ENCODE measurements at places on chromosomes 2 and 18. TPM values are rescaled to one million over a fixed set of nuclear protein-coding genes. Genes with fewer than 3 reads are reported as not detected.
A peak's percentile ranks its signal among the peaks of the same experiment; 100 is the strongest.

Gene GAL3ST2
- 0.23 TPM for total RNA-seq

Gene NDC80
- total RNA-seq, result 78.0 TPM

DNA sequence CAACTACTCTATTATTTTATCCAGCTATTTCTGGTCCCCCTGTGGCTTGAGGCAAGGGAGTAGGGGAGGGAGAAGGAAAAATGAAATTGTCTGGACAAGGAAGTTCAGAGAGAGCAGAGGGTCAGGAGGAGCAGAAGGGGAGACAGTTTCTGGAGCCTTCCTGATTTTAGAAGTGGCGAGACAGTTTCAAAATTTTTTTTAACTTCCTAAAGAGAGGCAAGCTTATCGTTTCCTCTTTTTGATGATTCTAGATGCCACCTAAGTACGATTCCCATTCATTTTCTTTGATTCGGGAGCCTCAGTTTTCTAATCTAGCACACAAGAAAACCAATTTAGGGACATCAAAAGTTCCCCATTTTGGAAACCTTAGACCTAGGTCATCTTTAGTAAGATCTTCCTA is 96.9 kb upstream of the B3GNT2 start:
- no peaks in the 10 kb centered on the region for H3K27me3 ChIP-seq
- no peaks in the 10 kb centered on the region for H3K4me1 ChIP-seq
- H3K36me3 ChIP-seq, result no peaks in the 10 kb centered on the region
- no peak overlapping the region for H3K4me3 ChIP-seq
- H3K27ac ChIP-seq, result no peak overlapping the region
- DNase-seq, result no peak

- H3K4me3 ChIP-seq, result no peak overlapping the region
- H3K27ac ChIP-seq, result no peak overlapping the region
- H3K36me3 ChIP-seq, result peaks cover 3% of the 10 kb centered on the region
- H3K4me1 ChIP-seq, result peaks cover 9% of the 10 kb centered on the region
- H3K27me3 ChIP-seq, result no peaks in the 10 kb centered on the region
These were observed 36.0 kb downstream of the PHLPP1 start for GRCh38 chr18:62751341-62751821.

- peak overlapping the region; percentile 28 for H3K4me3 ChIP-seq
- H3K27me3 ChIP-seq, result peaks cover 4% of the 10 kb centered on the region
- DNase-seq, result no peak
- H3K4me1 ChIP-seq, result peaks cover 25% of the 10 kb centered on the region
- no peak overlapping the region for H3K27ac ChIP-seq
- H3K36me3 ChIP-seq, result no peaks in the 10 kb centered on the region
These were observed 230.2 kb upstream of the TNP1 start for GRCh38 chr2:217090024-217090473.

Gene GKN2
- not detected for total RNA-seq

DNA sequence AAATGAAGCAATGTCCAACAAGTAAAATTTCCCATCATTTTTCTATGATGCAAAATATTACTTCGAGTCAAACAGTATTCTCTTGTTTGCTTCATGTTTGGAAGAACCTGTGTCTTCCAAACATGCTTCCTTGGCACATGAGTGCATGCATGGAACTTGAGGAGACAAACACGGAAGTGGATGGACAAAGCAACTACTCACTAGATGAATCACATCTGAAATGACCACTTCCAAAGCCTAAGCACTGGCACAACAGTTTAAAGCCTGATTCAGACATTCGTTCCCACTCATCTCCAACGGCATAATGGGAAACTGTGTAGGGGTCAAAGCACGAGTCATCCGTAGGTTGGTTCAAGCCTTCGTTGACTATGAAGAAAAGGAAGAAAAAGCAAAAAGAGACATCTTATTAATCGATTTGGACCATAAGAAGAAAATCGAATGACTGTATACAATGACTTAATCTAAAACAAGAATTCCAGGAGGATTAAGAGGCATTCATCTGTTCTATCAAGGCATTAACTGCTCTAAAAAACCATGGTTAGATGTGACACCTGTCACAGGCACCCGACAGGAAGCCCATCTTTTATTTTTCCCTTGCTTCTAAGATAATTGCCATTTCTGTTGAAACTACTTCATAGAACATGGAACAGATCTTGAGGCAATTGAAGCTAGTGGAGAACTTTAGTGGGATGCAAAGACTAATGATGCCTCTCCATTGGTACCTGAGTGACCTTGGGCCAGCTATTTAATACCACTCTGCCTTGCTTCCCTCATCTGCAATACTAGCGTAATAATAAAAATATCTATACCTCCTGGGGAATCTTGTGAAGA is 56.0 kb downstream of the ATIC start:
- H3K36me3 ChIP-seq, result peaks cover 26% of the 10 kb centered on the region
- no peak overlapping the region for H3K27ac ChIP-seq
- DNase-seq, result no peak
- H3K4me3 ChIP-seq, result no peak overlapping the region
- H3K4me1 ChIP-seq, result no peaks in the 10 kb centered on the region

Gene HYCC2
- 31.9 TPM for total RNA-seq

- H3K4me3 ChIP-seq, result no peak overlapping the region
- H3K27me3 ChIP-seq, result no peaks in the 10 kb centered on the region
- no peak overlapping the region for H3K27ac ChIP-seq
- no peak for DNase-seq
These were observed 5.6 kb downstream of the C2orf74 start for GRCh38 chr2:61167579-61167978.

Gene C18orf54
- total RNA-seq, result 14.5 TPM

- peaks cover 23% of the 10 kb centered on the region for H3K4me1 ChIP-seq
- H3K36me3 ChIP-seq, result no peaks in the 10 kb centered on the region
- peaks cover 15% of the 10 kb centered on the region for H3K27me3 ChIP-seq
- no peak overlapping the region for H3K4me3 ChIP-seq
- no peak overlapping the region for H3K27ac ChIP-seq
- DNase-seq, result no peak
These were observed 217.0 kb downstream of the ANAPC1 start for GRCh38 chr2:111667001-111667400.

Gene TUBA4A
- 344 TPM for total RNA-seq

Gene KCNK3
- total RNA-seq, result not detected

Gene C2orf15
- 0.35 TPM for total RNA-seq

GRCh38 chr2:217877866-217878265 is 124.9 kb downstream of the TNS1 start:
- H3K4me3 ChIP-seq, result no peak overlapping the region
- H3K27ac ChIP-seq, result no peak overlapping the region
- no peaks in the 10 kb centered on the region for H3K27me3 ChIP-seq
- H3K36me3 ChIP-seq, result no peaks in the 10 kb centered on the region

- no peaks in the 10 kb centered on the region for H3K27me3 ChIP-seq
- H3K4me3 ChIP-seq, result no peak overlapping the region
- peaks cover 57% of the 10 kb centered on the region for H3K36me3 ChIP-seq
- H3K4me1 ChIP-seq, result no peaks in the 10 kb centered on the region
- no peak for DNase-seq
These were observed 57.9 kb downstream of the DYNC1I2 start for GRCh38 chr2:171745141-171745540.

Gene ABCB11
- total RNA-seq, result not detected

DNA sequence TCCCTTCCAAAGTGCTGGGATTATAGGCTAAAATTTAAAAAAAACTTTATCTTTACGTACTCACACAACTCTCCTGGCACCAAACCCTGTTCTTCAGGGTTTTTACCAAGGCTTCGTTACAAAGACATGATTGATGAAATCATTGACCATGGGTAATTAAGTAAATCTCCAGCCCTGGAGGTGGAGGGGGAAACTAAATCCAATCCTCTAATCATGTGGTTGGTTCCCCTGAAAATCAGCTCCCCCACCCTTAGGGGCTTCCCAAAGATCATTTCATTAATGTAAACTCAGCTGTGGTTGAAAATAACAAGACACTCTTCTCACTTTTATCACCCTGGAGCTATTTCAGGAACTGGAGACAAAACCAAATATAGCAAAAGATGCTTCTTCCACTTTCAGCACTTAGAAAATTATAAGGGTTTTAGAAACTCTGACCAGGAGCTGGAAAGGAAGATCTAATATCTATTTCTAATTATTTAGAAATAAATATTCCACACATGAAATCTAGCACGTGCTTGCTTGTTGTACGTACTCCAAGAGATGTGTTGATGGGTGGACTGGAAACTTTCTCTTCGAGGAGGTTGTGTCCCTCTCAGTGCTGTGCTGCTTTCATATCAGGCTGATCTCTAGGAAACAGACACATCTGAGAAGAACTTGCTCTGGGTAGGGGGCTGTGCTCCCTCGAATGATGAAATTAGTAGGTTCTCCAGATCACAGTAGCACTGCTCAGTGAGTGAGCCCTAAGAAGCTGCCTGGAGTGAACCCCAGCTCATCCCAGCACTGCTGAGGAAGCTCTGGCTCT is 67.2 kb downstream of the SMAD4 start:
- H3K4me1 ChIP-seq, result no peaks in the 10 kb centered on the region
- peaks cover 2% of the 10 kb centered on the region for H3K27me3 ChIP-seq
- H3K36me3 ChIP-seq, result no peaks in the 10 kb centered on the region
- no peak for DNase-seq

Gene RUFY4
- 3.2 TPM for total RNA-seq

GRCh38 chr18:37393221-37393827 is 172.3 kb downstream of the CELF4 start:
- H3K4me1 ChIP-seq, result no peaks in the 10 kb centered on the region
- H3K36me3 ChIP-seq, result no peaks in the 10 kb centered on the region
- peaks cover 22% of the 10 kb centered on the region for H3K27me3 ChIP-seq
- H3K27ac ChIP-seq, result no peak overlapping the region
- H3K4me3 ChIP-seq, result no peak overlapping the region

DNA sequence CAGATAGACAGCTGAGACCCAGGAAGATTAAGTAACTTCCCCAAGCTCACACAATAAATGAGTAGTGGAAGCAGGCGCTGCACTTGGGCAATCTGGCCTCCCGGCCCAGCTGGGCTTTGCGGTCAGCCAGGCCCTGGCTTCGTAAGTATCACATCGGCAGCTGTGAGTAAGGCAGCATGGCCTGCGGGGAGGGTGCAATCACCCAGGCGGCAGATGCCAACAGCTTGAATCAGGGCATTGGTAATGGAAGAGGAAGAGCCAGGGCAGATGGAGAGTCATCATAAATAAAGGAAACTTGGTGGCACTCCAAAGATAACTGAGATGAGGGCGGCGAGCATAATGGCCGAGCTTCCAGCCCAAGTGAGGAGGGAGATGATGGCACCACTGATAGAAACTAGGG is 217.9 kb upstream of the PID1 start:
- H3K4me1 ChIP-seq, result no peaks in the 10 kb centered on the region
- H3K36me3 ChIP-seq, result no peaks in the 10 kb centered on the region

DNA sequence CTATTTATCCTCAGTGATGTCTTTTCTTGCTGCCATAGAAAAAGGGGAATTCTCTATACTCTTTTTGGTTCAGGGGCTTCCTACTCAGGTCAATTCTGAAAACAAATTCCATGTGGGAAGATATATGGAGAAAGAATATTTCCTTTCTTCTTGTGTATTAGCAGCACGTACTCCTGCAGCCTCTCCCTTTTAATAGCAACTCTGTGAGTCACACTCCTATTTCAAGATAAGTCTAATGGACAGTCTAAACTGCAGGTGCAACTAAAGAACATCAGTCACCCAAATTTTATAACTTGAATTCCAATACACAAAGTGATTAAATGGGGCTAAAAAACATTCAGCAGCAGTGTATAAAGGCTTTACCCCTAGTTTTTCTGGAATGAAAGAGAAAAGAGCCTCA is 942.2 kb downstream of the CNTNAP5 start:
- no peaks in the 10 kb centered on the region for H3K4me1 ChIP-seq
- DNase-seq, result no peak
- no peaks in the 10 kb centered on the region for H3K36me3 ChIP-seq
- no peaks in the 10 kb centered on the region for H3K27me3 ChIP-seq
- H3K4me3 ChIP-seq, result no peak overlapping the region

- H3K27ac ChIP-seq, result no peak overlapping the region
- H3K4me1 ChIP-seq, result no peaks in the 10 kb centered on the region
- no peak for DNase-seq
- no peak overlapping the region for H3K4me3 ChIP-seq
These were observed 12.6 kb downstream of the FAM161A start for GRCh38 chr2:61841286-61841685.

- no peaks in the 10 kb centered on the region for H3K27me3 ChIP-seq
- H3K4me3 ChIP-seq, result no peak overlapping the region
- H3K36me3 ChIP-seq, result no peaks in the 10 kb centered on the region
- H3K27ac ChIP-seq, result no peak overlapping the region
These were observed 94.2 kb downstream of the GULP1 start for GRCh38 chr2:188385857-188386256.

DNA sequence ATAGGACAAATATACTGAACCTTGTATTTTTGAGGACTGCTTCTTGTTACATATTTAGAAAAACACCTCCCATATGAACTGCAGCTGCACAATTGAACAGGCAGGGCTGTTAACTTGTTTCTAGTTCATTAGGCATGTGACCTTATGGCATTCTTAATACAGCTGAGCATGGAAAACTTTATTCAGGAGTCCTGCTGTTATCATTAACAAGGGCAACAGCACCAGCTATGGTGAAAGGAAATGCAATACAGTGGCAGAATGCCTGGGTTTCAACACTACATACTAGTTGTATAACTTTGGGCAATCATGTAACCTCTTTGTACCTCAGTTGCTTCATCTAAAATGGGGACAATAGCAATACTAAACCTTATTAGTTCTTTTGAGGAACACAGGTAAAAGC is 71.8 kb downstream of the GDF7 start:
- no peak overlapping the region for H3K27ac ChIP-seq
- H3K36me3 ChIP-seq, result peaks cover 30% of the 10 kb centered on the region
- H3K4me1 ChIP-seq, result peaks cover 14% of the 10 kb centered on the region
- no peaks in the 10 kb centered on the region for H3K27me3 ChIP-seq
- no peak overlapping the region for H3K4me3 ChIP-seq

- H3K4me3 ChIP-seq, result no peak overlapping the region
- H3K4me1 ChIP-seq, result no peaks in the 10 kb centered on the region
- H3K36me3 ChIP-seq, result no peaks in the 10 kb centered on the region
- H3K27ac ChIP-seq, result no peak overlapping the region
These were observed 260.3 kb downstream of the SATB2 start for GRCh38 chr2:199197448-199197847.

Gene XIRP2
- not detected for total RNA-seq

DNA sequence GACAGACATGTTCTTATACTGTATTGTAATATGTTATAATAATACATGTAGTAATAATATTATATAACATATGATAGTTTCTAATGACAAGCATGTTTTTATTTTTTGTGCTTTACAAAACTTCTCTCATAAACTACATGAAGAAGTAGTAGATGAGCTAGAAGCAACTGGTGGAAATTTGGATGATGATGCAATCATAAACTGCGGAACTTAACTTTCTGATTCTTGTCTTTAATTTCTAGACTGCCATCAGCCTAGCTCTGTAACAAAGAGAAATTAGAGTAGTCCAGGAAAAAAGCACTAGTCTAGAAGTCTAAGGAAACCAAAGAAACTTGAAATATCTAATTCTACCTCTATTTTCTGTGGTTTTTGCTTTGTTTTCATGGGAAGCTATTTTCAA is 71.0 kb upstream of the SPATS2L start:
- no peak for DNase-seq
- H3K4me3 ChIP-seq, result no peak overlapping the region
- no peak overlapping the region for H3K27ac ChIP-seq
- peaks cover 4% of the 10 kb centered on the region for H3K4me1 ChIP-seq

Gene ALK
- not detected for total RNA-seq

Measured in activated CD4-positive, alpha-beta memory T cell treated with anti-CD3 and anti-CD28 coated beads, Interleukin-2, amount 10 ng/mL, durations not matched to agents 7 days and 5 days (primary cell).